ENCODE measurements at places on chromosomes 6 and 20.

GRCh38 chr6:157840776-157841175 is 17.7 kb downstream of the SNX9 start:
- DNase-seq: no peak

GRCh38 chr20:61953037-61954021 is 112.4 kb downstream of the TAF4 start:
- DNase-seq: no peak

- peak; percentile 81 for DNase-seq
Measured at GRCh38 chr6:21005816-21006570, 471.7 kb downstream of the CDKAL1 start.

DNA sequence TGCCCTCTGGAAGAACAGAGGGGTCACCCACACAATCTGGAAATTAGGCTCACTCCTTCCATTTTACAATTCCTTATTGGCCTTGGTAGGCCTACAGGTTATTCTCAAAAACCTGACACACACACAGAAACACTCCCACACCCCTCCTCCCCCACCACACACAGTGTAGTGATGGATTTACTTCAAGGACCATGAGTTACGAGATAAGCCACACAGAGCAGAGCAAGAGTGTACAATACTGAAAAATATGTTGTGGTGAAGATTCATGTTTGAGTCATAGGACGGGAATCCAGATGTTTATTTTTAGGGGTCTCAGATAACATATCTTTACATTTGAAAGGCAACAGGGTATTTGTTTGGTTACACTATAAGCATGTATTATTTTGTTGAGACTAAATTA is 291.9 kb downstream of the PLCB1 start:
- DNase-seq: no peak
